Activated naive CD8-positive, alpha-beta T cell treated with anti-CD3 and anti-CD28 coated beads for 36 hours (primary cell): ENCODE measurements at places on chromosomes 6 and 20. TPM values are rescaled to one million over a fixed set of nuclear protein-coding genes. Genes with fewer than 3 reads are reported as not detected.

DNA sequence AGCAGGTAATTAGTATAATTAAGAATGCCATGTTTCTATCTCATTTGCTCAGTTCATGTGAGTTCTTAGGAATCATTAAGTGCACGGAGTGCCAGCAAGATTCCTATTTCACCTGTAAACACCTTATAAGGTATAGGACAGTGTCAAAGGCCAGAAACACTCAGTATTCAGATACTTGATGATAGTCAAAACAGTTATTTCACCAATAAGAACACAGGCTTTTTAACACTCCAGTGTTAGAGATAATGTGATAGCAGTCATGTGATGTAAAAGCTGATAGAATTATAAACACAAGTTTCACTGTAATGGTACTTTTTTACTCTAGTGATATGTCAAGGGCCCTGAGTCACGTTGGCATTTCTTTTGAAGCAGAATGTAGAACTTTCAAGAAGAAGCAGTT, at the start of gene GPRC6A:
Gene GPRC6A, minus strand, starts transcription at position 101 of the 400 bp plus-strand sequence. Its CDS starts 70 bp downstream, at position 31.
- DNase-seq, result no peak

DNA sequence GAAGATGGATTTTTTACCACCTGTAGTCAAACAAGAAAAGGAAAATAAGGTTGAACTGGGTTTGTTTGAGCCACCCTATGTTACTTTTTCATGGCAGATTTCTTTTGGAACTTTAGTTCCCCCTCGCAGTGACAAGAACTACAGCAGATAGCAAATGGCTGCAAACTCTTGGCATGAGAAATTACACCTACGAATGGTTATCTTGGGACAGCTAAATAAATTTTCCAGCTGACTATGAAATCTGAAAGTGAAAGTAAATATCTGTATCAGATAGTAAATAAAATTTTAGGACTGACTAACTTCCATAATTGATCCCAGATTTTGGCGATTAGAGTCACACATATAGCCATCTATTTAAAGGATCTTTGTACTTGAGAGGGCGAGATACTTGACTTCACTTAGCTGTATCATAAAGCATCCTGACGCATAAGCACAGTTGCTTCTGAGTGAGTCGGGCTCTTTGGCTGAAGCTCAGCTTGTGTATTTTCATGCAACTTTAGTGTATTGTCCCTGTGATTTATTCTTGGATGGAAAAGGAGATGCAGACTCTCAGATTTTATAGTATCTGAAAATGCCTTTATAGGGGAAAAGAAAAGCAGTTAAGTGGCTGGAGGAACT, 125.3 kb upstream of the B3GAT2 start:
- no peak for DNase-seq

CASS4 gene
- total RNA-seq, result 3.4 TPM

DNA sequence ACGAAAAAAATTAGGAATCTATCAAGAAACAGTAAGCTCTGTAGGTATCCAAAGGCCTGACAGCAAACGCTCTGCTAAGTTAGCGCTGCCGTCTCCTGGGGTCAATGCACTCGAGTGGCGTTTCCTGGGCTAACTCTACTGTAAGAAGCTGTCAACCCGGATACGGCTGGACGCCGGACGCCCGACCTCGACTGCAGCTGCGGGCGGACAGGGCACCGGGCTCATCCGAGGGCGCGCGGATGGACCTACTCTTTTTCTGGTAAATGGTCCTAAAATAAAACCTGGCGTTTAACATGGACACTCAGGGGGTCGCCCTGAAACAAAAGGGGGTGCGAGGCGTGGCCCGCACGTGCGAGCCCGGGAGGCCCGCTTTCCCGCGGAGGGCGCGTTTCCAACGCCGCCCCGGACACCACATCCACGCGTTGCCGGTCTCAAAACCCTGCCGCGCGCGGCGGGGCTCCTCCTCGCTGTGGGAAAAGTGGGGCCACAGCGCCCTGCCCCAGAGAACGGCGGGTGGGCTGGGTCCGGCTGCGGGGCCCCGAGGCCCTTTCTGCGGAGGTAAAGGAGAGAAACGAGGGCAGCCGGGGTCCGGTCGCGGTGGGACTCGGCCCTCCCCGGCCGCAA, 537 bp downstream of the TCP1 start:
- DNase-seq, result peak; percentile 19

DNA sequence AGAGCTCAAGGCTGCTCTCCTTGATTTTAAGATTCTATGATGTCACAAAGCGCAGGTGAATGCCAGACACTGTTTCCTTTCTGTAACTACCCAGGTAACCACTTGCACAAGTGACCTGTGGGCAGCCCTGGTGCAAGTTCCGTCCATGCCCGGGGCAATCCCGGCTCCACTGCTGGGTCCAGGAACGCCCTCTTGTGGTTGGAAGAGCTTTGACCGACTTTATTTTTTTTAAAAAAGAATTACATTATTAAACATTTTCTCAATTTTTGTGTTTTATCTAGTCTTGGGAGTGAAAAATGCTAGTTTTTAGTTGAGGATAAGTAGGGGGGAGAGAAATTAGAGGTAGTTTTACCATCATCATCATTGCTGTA, 695.2 kb downstream of the QKI start:
- no peak for DNase-seq

DNA sequence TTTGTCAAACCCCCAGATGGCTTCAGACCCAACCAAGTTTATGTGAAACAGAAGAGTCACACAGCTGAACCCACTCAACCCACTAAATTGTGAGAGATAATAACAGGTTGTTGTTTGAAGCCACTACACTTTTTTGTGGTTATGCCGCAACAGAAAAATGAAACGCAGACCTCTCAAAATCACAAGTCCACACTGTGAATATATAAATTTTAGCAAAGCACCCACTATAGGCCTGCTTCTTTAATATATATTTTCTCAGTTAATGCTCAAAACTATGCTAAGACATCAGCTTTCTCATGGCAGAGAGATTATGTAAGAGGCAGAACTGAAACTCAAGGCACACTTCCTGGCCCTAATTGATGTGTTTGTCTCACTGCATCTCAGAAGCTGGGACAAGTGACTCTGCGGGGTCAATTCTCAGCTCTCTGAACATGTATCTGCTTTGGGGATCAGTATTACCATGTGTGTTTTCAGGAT, 27.7 kb downstream of the MAP3K5 start:
- DNase-seq, result no peak

DNA sequence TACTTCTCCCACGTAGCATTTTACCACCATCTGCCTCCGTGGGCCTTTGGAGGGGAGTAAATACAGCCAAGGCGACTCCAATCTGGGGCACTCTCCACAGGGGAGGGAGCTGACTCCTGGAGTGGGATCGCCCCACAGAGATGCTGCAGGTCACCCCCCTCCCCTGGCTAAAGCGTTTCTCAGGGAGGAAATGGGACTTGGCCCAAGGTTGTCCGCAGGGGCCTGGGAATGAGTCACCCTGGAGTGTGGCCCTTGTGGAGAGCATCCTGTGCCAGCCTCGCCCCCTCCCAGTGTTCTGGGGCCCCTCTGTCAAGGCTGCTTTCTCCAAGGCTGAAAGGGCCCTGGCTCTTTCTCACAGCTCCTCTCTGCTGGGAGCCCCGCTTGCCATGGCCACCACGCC, 84.5 kb upstream of the QKI start:
- DNase-seq, result no peak

DNA sequence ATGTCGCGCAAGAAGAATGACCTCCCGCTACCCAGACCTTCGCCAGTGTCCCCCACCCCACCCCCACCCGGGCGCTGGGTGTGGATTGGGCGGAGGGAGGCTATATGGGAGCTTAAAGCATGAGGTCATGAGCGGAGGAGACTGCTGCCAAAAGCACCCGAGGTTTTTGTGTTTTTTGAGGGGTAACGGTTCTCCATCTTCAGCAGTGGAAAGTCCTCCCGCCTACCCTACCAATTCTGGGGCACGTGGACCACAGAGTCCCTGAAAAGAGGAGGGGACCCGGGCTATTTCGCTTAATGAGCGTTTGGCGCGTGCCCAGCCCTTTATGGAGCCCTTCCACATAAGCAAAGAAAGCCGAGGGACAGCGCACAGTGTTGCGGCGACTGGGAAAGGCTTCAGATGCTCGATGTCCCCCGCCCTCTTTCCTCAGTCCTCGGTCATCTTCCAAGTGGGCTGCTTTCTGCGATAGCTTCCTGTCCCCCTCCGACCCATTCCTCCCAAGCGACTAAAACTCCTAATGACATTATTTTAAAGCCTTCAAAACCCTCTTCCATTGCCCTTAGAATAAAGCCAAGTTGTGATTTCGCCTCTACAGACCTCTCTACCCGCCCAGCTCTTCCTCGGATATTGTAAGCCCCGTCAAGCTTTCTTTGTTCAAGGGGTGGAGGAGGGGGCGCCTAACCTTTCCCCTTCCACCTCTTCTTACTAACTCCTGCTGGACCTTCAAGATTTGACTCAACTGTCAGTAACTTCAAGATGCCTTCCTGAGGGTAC, 2.1 kb upstream of the TRERF1 start:
- DNase-seq, result peak; percentile 16

BNIP5 gene
- not detected for total RNA-seq
